ENCODE measurements at places on chromosomes 11 and 22.
A peak's percentile ranks its signal among the peaks of the same experiment; 100 is the strongest.

GRCh38 chr22:19865141-19865829 is 10.6 kb upstream of the GNB1L start:
- no peak for DNase-seq

GRCh38 chr11:128615612-128616011 is 28.3 kb upstream of the ETS1 start:
- DNase-seq, result no peak

DNA sequence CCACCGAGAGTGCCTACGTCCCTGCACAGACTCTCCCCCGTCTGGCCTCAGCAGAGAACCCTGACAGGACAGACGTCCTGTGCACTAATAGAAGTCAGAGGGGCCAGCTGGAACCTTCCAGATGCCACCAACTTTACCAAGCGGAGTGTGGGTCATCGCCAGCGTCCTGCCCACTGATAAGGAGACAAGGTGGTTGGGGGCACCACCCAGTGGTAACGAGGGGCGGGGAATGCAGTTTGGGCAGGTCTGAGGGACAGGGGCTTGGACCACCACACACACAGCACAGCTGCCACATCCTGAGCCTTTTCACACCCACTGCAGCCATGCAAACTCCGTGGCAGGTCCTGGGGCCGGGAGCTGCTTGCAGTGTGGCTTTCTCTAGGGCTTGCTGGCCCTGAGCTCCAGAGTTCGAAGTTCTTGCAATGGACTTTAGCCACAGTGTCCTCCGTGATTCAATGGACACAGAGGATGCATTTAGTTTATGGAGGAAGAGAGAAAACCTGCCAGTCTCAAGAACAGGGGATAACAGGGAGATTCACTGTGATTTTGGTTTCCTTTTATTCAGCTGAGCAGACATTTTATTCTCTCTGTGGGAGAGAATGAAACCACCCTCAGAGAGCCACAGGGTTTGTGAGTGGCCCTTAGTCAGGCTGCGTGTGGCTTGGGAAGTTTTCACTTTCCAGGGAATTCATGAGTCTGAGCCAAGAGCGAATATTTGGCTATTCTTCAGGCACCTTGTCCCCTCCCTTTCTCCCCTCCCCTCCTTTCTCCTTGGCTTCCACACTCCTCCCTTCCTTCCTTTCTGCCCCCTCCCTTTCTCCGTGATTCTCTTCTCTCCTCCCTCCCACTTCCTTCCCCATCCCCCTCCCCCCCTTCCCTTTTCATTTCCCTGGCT is 13.1 kb downstream of the MRGPRG start:
- DNase-seq, result no peak

- no peak for DNase-seq
These were observed 1144.0 kb downstream of the BRD1 start for GRCh38 chr22:48683640-48684039.

DNA sequence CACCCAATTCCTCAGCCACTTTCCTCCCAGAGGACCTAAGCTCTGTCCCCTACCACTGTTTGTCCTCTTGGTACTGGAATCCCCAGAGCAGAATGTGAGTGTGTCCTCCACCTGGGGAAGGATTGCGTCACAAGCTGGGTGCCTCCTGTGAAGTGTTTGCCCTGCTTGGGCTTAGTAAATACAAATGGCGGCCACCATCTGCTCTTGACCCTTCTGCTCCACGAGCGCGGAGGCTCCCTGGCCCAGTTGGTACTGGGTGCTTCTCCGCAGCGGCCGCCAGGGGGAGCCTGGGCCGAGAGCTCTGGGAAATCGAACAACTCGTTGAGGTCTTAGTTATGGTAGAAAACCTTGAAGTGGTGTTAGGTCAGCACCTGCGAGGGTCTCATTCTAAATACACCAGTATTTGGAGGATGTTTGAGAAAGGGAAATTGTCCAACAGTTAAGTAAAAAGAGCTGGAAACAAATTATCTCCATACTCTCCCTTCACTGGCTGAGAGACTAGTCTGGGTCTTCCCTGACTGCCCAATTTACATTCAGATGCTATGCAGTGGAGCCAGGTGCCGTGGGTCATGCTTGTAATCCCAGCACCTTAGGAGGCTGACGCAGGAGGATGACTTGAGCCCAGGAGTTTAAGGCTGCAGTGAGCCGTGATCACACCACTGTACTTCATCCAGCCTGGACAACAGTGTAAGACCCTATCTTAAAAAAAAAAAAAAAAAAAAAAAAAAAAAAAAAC is 74.6 kb upstream of the TEAD1 start:
- peak; percentile 75 for DNase-seq

- peak; percentile 69 for DNase-seq
These were observed 14.4 kb downstream of the KCNJ5 start for GRCh38 chr11:128905345-128906184.

DNA sequence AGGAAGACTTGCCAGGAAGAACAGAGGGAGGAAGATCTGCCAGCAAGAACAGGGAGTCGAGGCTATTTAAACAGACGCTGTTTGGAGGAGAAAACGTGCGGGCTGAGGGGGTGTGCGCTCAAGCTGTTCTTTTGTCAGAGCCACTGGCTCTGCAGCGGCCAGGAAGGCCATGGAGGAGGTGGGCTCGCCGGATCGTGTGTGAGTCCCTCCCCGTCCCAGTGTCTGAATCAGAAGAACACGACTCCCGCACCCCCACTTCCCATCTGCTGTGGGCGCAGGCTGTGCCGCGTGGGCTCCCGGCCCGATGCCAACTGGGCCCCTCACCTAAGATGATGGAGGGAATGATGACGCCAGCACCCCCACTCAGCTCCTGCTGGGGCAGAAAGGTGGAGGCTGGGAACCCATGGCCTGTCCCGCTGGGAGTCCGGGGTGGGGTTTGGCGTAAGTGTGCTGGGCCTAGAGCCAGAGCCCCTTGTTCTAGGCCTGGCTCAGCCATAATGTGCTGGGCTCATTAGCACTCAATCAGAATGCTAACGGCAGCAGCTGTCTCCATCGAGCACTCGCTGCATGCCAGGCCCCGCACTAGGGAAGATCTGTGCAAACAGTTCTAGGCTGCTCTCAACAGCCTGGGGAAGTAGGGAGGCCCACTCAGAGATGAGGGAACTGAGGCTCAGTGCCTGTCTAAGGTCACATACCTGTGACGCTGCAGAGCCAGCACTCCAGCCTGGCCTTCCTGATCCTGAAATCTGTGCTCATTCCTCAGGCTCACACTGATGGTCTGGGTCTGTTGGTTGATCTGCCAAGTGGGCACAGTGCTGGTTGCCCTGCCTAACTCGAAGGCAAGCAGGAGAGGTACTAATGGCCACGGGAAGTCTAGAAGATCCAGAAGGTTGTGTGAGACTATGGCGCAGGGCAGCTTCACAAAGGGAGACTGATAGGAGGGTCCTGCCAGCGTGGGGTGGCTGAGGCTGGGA is 11.5 kb downstream of the NPTXR start:
- peak; percentile 48 for DNase-seq

- DNase-seq, result no peak
These were observed 91.6 kb upstream of the SLC22A12 start for GRCh38 chr11:64499261-64500004.

DNA sequence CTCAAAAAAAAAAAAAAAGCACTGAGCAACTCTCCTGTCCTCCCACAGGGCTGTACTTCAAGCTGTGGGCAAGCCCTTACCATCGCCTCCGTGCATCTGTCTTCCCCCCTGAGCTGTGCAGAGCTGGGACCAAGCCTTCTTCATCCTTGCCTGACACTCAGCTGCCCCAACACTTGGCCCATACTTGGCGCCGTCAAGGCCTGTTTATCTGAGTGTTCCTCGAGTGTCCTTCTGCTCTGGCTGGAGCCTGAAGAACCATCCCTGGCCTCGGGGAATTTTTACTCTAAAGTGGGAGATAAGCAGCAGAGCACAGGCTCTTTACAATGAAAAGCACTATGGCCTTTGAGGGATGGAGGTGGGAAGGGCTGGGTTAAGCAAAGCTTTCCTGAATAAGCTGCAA is 1.6 kb upstream of the TIRAP start:
- DNase-seq, result peak; percentile 47

DNA sequence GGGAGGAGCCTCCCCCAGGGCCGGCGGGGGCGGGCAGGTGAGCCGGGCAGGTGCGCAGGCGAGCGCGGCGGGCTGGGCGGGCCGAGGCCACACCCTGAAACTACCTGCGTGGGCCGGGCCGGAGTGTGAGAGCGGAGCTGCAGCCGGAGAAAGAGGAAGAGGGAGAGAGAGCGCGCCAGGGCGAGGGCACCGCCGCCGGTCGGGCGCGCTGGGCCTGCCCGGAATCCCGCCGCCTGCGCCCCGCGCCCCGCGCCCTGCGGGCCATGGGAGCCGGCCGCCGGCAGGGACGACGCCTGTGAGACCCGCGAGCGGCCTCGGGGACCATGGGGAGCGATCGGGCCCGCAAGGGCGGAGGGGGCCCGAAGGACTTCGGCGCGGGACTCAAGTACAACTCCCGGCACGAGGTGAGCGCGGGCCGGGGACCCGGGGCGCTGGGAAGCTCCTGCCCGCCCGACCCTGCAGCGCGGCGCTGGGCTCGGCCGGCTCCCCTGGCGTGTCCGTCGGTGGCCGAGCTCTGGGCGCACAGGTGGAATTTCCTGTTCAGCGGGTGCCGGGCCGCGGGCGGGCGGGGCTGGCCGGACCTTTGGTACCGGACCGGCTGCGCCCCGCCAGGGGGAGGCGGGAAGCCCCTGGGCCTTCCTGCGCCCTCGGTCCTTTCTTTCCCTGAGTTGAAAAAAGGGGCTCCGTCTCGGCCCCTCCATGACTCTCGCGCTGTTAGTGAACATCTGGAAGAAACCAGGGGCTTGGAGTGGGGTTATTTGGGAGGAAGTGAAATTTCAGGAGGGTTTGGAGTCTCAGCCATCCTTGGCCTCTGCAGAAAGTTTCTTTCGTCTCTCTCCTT is at the start of gene ST14:
Gene ST14, plus strand, starts transcription at position 126 of the 841 bp plus-strand sequence. Its CDS starts 198 bp downstream, at position 324.
- no peak for DNase-seq

GRCh38 chr11:70158201-70158600 is 44.9 kb upstream of the FADD start:
- no peak for DNase-seq

DNA sequence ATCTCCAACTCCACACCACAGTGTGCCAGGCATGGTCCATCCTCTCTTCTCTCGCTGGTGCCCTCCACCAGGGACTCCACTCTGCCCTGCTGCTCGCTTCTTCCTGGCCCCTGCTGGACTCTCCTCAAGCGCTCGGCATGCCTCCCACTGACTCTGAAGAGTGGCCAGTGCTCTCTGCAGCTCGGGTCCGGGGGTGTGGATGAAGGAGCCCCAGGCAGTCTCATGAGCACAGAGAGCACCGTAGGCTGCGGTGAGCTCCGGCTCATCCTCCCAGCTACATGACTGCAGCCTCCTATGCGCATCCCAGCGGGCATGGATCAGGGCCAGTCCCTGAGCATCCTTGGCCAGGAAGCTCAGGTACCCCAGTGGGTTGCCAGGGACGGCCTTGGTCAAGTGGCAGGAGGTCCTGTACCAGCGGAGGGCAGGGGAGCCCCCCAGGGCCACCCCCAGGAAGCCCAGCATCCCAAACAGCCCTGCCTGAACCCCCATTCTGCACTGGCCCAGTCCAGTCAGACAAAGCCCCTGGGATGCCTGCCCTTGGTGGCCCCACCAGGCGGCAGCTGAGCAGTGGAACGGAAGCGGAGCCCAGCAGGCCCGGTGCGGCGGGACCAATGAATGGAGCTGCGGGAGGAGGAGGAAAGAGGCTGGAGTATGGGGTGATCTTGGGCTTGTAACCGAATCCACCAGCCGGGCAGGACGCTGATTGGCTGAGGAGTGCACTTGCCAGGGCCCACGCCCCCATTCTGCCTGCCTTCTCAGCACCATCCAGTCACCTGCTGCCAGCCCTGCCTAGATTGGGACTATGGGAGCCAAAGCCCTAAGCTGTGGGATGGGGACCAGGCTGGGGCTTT is at the start of gene PLA2G3:
Gene PLA2G3, minus strand, starts transcription at position 643 of the 851 bp plus-strand sequence. Its CDS starts 154 bp downstream, at position 489.
- no peak for DNase-seq

- no peak for DNase-seq
These were observed 66.7 kb upstream of the DBX1 start for GRCh38 chr11:20226933-20227332.

- no peak for DNase-seq
These were observed 70.1 kb downstream of the SYT9 start for GRCh38 chr11:7321473-7322450.

- DNase-seq, result no peak
These were observed 24.0 kb downstream of the SLCO2B1 start for GRCh38 chr11:75174781-75175370.

- DNase-seq, result no peak
These were observed 183.8 kb upstream of the NTM start for GRCh38 chr11:131186629-131187101.

DNA sequence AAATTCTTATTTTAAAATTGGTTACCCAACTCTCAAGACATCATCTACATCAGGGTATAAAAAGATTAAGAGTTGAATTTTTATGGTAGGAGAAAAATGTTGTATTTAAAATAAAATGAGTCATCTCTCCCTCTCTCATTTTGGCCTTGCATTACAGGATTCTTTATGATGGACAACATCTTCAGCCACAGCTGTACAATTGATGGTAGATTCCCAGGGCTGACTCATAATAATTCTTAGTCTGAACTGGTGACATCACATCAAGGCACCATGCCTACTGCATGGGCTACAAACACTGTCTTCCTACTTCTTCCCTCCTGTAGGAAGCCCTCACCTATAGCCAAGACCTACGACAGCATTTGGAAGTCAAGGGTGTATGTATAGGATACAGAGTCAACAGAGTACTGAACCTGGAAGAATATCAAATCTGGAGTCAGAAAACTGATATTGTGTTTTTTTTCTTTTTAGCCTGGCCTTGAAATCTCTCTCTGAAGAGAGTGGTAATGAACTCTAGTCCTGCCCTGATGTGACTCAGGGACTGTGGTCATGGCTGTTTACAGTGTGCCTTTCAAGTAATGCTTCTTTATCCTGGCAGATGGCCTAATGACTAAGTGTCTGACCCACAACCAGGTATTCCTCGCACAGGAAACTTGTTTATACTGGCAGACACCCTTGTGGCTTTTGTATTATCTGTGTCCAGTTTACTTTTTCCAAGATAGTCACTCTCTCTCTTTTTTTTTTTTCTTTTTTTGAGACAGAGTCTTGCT is 32.5 kb downstream of the MRGPRX2 start:
- DNase-seq, result no peak

- peak; percentile 12 for DNase-seq
These were observed 14.0 kb downstream of the RIC8A start for GRCh38 chr11:221539-221938.

DNA sequence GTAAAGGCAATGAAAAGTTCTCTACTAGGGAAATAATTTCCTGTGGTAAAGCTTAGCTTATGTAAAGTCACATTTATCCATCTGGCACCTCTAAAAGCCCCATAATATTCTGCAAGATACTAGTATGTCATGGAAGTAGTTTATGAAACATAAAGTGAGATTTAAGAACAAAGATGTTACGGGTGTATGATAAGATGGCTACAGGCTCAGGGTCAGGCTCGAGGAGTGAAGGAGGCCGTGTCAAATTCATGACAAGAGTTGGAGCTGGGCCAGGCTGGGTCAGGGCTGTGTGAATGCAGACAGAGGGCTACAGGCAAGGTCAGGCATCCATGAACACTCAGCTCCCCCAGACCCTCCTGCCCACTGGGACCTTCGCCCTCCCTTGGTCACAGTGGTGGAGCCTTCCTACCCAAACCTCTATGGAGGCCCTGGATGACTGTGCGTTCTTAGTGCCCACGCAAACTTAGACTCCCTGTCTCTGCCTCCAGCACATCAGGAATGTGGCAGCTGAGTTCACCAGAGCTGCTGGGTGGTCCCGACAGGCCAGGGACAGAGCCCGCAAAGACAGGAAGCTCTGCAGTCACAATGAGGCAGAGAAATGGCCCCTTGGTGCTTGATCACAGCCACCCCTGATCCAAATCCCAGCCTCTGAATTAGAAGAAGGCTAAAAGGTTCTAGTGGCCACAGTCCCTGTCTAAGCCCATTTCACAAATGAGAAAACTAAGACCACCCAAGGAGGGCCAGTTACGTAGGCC is 14.8 kb downstream of the IGLL5 start:
- DNase-seq, result no peak

GRCh38 chr11:75373201-75373600 is 21.7 kb upstream of the ARRB1 start:
- no peak for DNase-seq

- no peak for DNase-seq
These were observed 59.8 kb downstream of the C11orf91 start for GRCh38 chr11:33640730-33641371.

All from activated effector memory CD4-positive, alpha-beta T cell treated with anti-CD3 and anti-CD28 coated beads, Interleukin-2, amount 50 U/mL, for 16 hours (primary cell).